ENCODE measurements at places on chromosomes 12 and 14. TPM values are rescaled to one million over a fixed set of nuclear protein-coding genes. Genes with fewer than 3 reads are reported as not detected.

The CLEC2D gene
- 5.4 TPM for total RNA-seq

The C14orf180 gene
- total RNA-seq, result not detected

The KIAA0586 gene
- total RNA-seq, result 35.7 TPM

The LRRK2 gene
- 9.6 TPM for total RNA-seq

The NUMB gene
- total RNA-seq, result 42.9 TPM

The P2RX2 gene
- total RNA-seq, result not detected

The C14orf132 gene
- 26.6 TPM for total RNA-seq

The NKX2-1 gene
- total RNA-seq, result not detected

The ETFRF1 gene
- total RNA-seq, result 18.7 TPM

The GCN1 gene
- 131 TPM for total RNA-seq

The LTB4R2 gene
- total RNA-seq, result 3.8 TPM

The SMCO2 gene
- total RNA-seq, result 0.12 TPM

The VDR gene
- 2.7 TPM for total RNA-seq

The SDSL gene
- 7.5 TPM for total RNA-seq

The KLRD1 gene
- total RNA-seq, result not detected

The NTN4 gene
- 8.5 TPM for total RNA-seq

The RASSF9 gene
- 6.1 TPM for total RNA-seq

The ZNF385A gene
- total RNA-seq, result 1.2 TPM

The OR4Q2 gene
- not detected for total RNA-seq

The GPRC5A gene
- total RNA-seq, result 15.6 TPM

The CD4 gene
- 0.25 TPM for total RNA-seq

The ABCD4 gene
- 33.1 TPM for total RNA-seq

The SLC16A7 gene
- total RNA-seq, result 50.0 TPM

The GLIPR1L1 gene
- total RNA-seq, result not detected

The CNTN1 gene
- total RNA-seq, result 16.2 TPM

The FOXN4 gene
- not detected for total RNA-seq

The FSCB gene
- 0.12 TPM for total RNA-seq

The HOXC12 gene
- total RNA-seq, result not detected

The DYNC1H1 gene
- total RNA-seq, result 960 TPM

The DLST gene
- total RNA-seq, result 88.6 TPM

The ITFG2 gene
- total RNA-seq, result 15.6 TPM

The WDHD1 gene
- 13.5 TPM for total RNA-seq

The POLE2 gene
- total RNA-seq, result 12.5 TPM

The TTC6 gene
- under 0.01 TPM for total RNA-seq

The CMA1 gene
- total RNA-seq, result not detected

The POP5 gene
- total RNA-seq, result 63.3 TPM

The SLC17A8 gene
- not detected for total RNA-seq

The TSHR gene
- not detected for total RNA-seq

The MMP14 gene
- total RNA-seq, result 519 TPM

The BTG1 gene
- 16.4 TPM for total RNA-seq
